ENCODE measurements at places on chromosomes 1 and 21.

DNA sequence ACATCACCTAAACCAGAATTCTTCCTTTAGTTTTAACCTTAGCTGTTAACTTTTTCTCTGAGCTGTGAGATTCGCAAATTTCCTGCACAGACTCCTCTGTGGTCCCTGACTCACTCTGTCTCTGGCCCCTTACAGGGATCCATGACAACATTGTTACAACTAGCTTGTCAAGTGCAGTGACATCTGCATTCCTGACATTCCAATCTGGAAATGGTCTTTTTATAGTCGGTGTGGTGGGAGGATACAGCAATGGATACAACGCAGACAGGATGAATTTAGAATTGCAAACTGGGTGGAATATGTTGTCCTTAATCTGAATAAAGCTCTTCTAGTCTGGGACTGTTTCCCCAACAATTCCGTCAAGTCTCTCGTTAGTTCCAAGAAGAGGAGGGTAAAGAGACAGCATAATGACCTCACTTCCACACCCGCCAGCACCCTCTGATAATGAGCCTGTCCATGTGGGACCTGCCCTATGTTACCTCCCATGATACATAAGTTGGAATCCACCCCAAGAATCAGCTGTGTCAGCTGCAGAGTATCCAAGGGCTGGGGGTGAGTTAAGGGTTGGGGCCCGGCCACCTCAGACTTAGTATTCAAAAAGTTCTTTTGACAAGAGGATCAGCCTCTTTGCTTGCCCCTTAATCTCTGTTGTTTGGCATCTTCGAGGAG is 49.4 kb downstream of the ILDR2 start:
- no peak for DNase-seq

GRCh38 chr1:31793586-31794285 is 22.1 kb downstream of the SPOCD1 start:
- peak; percentile 7 for DNase-seq

DNA sequence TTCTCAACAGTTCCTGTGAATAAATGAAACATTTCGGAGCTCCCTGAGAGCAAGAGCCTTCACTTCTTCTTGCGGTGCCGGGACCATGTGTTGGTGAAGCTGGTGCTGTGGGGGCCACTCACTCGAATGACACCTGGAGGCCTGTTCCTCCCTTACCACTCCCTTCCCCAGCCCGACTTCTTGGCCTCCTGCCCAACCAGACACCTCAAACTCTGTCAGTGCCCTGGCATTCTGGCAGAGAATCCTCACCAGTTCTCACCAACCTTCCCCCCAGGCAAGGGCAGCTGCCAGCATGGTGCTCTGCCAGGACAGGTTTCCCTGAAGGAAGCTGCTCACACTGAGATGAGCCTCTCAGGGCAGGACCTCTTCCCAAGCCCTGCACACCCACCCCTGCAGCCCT is 68.3 kb downstream of the MPZL1 start:
- no peak for DNase-seq

DNA sequence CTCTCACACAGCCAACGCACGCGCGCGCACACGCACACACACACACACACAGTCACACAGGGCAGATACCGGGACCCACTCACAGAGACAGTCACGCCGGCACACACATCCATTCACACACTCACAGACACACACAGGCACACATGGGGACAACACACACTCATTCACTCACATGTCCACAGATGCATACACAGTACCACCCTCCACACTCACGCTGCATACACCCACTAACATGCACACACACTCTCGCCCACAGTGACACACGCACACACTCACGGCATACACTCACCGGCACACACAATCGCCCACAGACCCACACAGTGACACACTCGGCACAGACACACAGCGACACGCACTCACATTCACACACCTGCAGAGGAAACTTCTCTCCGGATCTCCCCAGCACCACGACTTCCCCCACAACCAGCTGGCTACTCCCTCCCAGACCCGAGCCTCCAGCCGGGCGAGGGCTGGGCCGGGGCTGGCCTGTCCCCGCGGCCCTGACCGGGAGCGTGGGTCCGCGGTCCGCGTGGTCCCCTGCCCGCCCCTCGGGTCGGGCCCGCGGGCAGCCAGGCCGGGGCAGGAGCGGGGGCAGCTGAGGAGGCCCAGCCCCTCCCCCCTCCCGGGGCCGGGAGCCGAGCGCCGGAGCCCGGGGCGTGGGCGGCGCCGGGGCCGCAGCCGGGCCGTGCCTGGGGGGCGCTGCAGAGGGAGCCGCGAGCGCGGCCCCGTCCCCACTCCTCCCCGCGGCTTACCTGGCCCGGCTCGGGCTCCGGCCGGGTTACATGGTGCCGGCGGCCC is 552 bp downstream of the DLGAP3 start:
- DNase-seq, result peak; percentile 45

DNA sequence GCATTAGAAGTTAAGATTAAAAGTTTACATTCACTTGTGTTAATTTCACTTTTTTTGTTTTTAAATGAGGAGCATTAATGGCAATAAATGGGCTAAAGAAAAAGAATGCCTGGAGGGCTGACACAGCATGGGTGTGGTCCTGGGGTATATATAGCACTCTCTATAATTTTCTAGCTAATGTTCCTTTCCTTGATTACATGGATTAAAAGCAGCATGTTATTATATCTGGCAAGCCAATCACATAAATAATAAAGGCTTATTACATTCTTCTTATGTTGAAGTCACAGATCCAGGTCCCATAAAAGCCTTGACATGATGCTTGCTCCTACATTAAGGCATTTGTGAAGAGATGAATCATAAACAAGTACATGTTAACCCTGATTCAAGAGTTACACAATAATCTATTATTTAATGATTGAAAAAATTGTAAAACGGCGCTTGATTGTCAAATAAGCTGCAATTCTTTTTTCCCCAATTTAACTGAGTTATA is 91.4 kb downstream of the LYPLAL1 start:
- peak; percentile 98 for DNase-seq

- no peak for DNase-seq
These were observed 17.6 kb downstream of the GPR137B start for GRCh38 chr1:236159704-236160539.

DNA sequence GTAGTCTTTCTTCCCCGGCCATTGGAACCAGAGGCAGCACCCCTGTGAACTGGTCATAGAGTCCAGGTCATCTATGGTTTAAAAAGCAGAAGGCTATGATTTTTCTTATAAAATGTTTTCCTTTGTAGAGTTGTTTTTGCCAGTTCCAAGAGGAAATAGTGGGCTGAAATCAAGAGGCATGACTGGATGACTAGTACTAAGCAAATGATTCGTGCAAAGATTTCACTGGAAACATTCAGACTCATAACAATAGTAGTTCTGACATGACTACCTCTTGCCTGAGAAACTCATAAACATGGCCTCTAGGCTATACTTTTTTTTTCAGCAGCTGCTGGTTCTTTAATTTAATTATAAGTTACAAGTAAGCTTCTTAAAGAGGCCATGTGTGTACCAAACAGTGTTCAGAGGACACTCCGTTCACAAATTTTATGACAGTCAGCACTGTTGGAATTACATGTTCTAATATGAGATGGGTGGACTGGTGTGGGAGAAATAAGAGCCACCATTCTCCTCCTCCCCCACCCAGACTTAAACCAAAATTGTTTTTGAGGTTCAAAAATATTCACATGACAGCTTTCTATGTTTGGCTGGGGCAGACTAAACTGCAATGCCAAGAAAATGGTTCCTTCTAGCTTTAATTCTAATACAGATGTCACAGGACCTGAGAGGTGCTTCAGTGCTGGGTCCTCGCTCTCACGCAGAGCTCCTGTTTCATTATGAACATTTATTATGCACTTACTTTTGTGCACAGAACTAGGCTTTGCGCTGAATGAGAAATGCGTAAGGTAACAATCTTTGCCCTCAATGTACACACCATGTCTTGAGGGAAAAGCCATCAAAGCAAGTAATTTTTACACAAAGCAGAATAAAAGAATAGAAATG is 147.5 kb downstream of the ZC3H11B start:
- DNase-seq, result no peak

DNA sequence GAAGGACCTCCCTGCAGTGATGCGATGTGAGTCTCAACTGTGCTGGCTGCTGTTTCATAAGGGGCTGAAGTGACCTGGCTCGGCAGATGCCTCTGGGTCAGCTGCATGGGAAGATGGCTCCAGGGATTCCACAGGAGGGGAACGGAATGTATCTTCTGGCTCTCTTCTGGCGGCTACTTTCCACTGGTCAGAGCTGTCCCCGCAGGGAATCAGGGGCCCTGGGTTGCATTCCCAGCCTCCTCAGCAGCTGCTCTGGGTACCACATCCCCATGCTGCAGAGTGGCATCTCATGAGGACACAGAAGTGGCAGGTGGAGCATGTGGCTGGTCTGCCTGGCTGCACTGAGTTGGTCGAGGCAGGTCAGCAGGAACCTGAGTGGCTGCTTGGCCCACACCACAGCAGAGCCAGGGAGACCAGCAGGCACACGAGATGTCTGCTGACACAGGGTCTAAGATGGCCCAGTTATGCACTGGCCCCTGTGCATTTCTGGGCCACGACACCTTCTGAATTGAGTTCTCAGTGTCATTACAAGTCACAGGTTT is 42.8 kb downstream of the POFUT2 start:
- DNase-seq, result no peak

DNA sequence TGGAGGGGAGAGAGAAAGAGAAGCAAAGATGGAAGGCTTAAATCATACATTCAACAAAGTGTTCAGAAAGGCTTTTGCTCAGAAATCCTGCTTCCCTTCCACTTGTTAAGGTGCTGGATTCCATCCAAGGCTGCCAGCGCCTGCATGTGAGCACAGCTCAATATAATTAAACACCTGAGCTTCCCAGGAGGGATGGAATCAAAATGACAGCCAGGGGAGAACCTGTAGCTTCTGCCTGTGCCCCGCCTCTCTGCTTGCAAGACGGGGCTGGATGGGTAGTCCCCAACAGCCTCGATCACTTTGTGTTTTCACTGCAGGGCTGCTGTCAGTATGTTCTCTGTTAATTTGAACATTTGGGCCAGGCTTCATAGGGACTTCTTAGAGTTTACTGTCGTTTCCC is 225.7 kb downstream of the KCNH1 start:
- DNase-seq, result peak; percentile 91

DNA sequence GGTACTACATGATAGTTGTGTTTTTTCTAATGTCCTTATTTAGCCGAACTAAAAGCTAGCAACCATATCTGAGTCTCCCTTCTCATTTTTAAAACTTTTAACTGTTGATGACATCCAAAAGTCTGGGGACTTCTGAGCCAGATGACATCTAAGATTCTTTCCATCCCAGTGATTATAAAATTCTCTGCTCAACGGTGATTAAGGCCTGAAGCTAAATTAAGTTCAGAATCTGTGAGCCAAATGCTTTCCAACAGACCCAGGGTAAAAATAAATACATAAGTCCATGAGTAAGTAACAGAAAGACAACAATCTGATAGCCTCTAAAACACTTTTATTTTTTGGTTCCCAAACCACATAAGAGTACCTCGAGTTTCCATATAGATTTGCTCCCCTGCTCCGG is 13.1 kb upstream of the PTP4A2 start:
- DNase-seq, result no peak

- DNase-seq, result no peak
These were observed 41.6 kb upstream of the TMEM52 start for GRCh38 chr1:1960480-1961196.

DNA sequence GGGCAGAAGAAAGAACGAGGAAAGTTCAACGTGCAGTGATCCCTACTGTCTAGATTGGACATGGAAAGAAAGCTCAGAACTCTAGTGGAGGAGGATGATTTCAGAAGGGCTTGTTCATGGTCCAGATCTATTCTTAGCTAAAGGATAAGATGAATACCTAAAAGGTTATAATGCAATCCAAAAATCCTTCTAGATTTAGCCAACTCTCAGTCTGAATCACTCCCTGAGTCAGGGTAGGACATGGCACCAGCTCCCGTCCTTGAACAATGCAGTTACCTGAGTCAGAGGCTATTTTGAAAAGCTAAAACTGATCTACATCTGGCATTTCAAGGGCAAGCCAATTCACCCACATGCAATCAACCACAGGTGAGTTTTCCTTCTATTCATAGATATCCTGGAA is 38.8 kb upstream of the HIVEP3 start:
- DNase-seq, result no peak

DNA sequence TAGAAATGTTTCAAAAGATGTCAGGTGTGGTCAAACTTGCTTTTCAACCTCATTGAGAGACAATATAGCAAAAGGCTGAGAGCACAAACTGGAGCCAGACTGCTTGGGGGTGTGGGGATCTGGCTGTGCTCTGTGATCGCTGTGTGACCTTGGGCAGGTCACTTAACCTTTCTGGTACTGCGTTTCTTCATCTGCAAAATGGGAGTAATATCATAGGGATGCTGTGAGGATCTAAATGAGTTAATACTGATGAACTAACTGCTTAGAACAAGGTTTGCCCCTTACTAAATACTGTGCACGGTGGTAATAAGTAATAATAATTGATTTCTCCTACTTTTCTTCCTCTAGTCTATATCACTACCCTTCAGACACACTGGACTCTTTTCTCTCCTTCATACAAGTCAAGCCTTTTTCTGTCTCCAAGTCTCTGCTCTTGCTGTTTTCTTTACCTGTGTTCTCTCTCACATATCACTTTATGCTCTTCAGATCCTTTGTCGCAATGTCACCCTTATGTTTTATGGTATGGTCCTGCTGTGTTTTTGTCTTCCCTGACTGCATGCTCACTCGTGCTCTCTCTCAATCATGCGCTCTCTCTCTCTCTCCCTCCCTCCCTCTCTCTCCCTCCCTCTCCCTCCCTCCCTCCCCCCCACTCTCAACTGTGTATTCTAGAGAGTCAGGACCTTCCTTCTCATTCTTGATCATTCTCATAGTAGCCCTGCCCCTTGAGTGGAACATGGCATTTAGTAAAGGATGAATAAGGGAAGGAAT is 3.3 kb downstream of the MGST3 start:
- DNase-seq, result peak; percentile 38

DNA sequence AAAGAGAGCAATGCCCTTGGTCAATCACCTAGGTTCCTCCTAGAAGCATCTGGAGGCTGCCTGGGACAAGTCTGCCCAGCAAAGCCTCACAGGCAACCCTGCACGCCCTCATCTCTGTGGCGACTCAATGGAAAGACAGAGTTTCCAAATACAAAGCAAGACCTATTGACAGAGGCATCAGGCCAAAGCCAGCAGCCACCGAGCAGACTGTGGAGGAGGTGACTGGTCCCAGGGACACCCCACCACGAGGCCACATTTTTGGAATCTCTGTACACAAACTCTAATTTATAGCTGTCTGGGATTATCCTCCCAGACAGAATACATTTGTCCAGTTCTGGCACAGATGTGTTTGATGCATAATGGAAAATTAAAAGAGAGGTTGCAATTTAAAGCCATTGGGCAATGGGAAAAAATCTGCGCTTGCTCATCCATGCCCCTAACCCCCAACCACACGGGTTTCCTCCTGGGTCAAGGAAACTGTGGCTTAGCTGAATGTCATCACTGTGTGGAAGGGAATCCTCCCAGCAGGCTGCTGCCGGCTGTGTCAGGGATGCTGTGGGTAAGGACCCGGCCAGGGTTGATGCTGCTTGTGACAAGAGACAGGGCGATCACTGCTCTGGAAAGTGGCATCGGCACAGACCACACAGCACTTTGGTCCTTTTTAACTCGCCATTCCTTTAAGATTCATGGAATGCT is 14.3 kb downstream of the TSPAN2 start:
- DNase-seq, result no peak

- no peak for DNase-seq
These were observed 72.7 kb upstream of the DPH5 start for GRCh38 chr1:101098327-101098726.

- DNase-seq, result peak; percentile 21
These were observed 134.8 kb downstream of the SETD4 start for GRCh38 chr21:35925497-35925896.

GRCh38 chr1:16946646-16947045 is 24.9 kb downstream of the CROCC start:
- no peak for DNase-seq
